Activated CD8-positive, alpha-beta T cell treated with anti-CD3 and anti-CD28 coated beads for 36 hours (primary cell): ENCODE measurements at places on chromosomes 7 and 10. TPM values are rescaled to one million over a fixed set of nuclear protein-coding genes. Genes with fewer than 3 reads are reported as not detected.

LRRC4 gene
- not detected for total RNA-seq

NPSR1 gene
- not detected for total RNA-seq

DNAJC12 gene
- total RNA-seq = 32.5 TPM

RPEL1 gene
- total RNA-seq = not detected

GRCh38 chr7:21617513-21617912, 74.7 kb downstream of the DNAH11 start:
- no peaks in the 10 kb centered on the region for H3K36me3 ChIP-seq
- DNase-seq = no peak
- H3K4me3 ChIP-seq = no peak overlapping the region
- H3K27ac ChIP-seq = no peak overlapping the region
- no peaks in the 10 kb centered on the region for H3K27me3 ChIP-seq
- no peaks in the 10 kb centered on the region for H3K4me1 ChIP-seq

- no peaks in the 10 kb centered on the region for H3K36me3 ChIP-seq
- H3K4me3 ChIP-seq = no peak overlapping the region
- DNase-seq = no peak
Measured at GRCh38 chr7:66697449-66698438, 42.8 kb upstream of the RABGEF1 start.

ZNF503 gene
- 0.25 TPM for total RNA-seq

- H3K27ac ChIP-seq = no peak overlapping the region
- H3K4me3 ChIP-seq = no peak overlapping the region
- DNase-seq = no peak
- peaks cover 10% of the 10 kb centered on the region for H3K4me1 ChIP-seq
- no peaks in the 10 kb centered on the region for H3K36me3 ChIP-seq
- peaks cover 71% of the 10 kb centered on the region for H3K27me3 ChIP-seq
Measured at GRCh38 chr10:11012421-11013295, 5.0 kb upstream of the CELF2 start.

DNA sequence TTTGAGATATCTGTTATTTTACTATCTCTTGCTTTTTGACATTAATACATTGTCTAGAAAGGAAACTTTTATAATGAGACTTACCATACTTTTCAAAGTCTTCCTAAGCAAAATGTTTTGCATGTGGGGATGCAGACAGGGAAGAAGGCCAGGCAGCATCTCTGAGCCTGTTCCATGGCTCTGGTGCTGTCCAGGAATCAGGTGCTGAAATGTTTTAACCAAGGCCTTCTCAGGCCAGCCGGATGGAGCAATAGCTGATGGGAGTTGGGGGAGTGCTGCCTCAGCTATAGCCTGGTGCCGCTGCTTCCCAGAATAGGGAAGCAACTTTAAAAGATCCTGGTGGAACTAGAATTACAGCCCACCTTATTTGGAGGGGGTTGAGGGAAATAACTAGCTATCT, 38.5 kb downstream of the CRTAC1 start:
- DNase-seq = no peak
- no peak overlapping the region for H3K27ac ChIP-seq
- H3K36me3 ChIP-seq = no peaks in the 10 kb centered on the region
- H3K27me3 ChIP-seq = peaks cover 11% of the 10 kb centered on the region
- H3K4me1 ChIP-seq = no peaks in the 10 kb centered on the region
- H3K4me3 ChIP-seq = no peak overlapping the region

ZNF804B gene
- total RNA-seq = not detected

DNA sequence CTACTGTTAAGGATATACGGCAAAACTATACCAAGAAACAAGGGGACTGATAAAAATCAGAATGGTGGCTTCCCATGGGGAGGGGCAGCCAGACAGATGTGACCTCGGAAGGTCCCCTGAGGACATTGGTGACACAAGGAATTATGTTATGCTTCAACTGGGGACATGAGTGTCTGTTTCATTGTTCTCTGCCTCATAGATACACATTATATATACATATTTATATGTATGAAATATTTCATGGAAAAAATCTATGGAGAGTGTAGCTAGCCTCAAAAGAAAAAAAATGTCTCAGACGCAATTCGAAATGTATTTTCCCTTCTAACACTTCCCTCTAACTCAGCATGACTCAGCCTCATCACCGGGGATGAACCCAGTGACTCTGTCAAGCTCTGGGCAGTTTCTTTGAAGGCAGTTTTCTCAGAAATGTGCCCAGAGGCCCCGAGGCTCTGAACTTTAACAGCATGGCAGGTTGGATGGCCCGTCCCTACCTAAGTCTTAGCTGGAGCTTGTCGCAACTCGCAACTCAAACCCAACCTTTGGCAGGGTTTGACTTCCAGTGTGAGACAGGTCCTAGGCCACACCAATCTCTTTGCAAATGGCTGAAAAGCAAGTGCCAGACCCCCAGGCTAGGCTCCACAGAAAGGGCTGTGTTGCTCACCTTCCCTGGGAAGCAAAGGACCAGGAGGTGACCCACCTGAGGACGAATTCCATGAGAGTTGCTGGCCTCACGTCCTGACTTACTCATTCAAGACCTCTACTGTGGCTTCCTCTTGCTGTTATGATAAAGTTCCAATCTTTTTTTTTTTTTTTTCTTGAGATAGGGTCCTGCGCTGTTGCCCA, 86.9 kb downstream of the CARD11 start:
- no peaks in the 10 kb centered on the region for H3K27me3 ChIP-seq
- peak overlapping the region; percentile 92 for H3K27ac ChIP-seq
- DNase-seq = peak; percentile 84
- H3K4me3 ChIP-seq = no peak overlapping the region

DNA sequence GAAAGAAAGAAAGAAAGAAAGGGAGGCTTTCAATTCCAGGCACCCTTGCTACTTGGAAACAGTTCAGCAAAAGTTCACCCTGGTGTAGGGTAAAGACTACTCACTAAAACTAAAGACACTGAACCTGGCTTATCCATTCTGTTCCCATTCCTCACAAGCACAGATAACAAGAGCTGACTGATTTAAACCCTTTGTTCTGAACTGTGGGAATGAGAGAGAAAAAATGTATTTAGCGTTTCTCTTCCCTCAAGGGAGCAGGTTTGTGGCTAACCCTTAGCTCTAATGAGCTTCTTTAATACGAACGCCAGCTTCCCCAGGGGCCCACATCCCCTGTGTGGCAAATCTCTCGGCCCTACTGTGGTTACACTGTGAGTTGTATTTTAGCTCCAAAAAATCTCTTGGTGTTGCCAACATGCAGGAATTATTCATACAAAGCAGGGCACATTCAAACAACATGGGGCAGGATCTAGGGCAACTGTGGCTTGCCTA, 23.3 kb downstream of the PRTFDC1 start:
- peaks cover 7% of the 10 kb centered on the region for H3K36me3 ChIP-seq
- no peak overlapping the region for H3K4me3 ChIP-seq
- H3K27ac ChIP-seq = no peak overlapping the region
- no peak for DNase-seq
- H3K27me3 ChIP-seq = no peaks in the 10 kb centered on the region

DNA sequence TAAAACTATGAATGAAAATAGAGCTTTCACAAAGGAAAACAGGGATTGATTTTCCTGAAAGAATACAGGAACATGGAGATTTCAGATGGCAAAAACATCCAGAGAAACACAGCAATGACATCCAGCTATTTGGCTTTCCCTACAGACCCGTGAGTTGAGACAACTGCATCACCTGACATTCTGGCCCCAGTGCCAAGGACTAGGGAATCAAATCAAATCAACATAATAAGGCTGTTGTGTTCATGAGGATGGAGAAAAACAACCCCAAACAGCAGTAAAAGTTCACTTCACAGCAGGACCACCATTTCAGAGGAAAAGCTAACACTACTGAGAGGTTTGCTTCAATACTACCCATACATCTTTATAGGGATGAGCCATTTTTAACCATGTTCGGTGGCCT, 25.5 kb downstream of the ETV1 start:
- H3K27me3 ChIP-seq = no peaks in the 10 kb centered on the region
- DNase-seq = no peak
- H3K4me1 ChIP-seq = no peaks in the 10 kb centered on the region
- H3K27ac ChIP-seq = no peak overlapping the region
- H3K36me3 ChIP-seq = no peaks in the 10 kb centered on the region

DNA sequence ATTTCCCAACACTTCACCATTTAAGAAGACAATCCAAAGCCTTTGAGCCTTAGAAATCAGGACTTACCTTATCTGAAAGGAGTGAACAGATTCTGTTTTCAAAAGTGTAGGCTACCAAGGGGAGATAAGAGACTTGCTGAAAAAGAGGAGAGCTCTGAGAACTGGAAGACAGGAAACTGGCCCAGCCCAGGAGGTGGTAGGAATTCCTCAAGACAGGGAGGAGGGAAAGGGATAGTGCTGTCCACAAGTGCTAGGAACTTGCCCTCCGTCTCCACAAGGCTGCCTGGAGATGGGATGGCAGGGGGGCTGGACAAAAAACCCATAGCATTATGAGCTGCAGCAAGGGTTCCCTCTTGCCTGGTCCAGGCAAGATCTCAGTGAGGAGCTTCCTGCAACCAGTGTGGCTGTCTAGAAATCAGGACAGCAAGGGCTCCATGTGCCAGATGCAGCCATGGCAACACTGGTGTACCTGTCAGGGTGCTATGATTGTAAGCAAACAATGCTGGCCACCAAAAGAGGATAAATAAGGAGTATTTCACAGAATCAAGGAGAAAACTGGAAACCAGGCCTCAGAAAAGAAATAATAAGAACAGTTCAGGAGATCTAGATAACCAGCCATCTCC, 22.7 kb upstream of the FRMD4A start:
- DNase-seq = no peak
- H3K27ac ChIP-seq = no peak overlapping the region
- no peaks in the 10 kb centered on the region for H3K4me1 ChIP-seq
- H3K36me3 ChIP-seq = no peaks in the 10 kb centered on the region
- H3K27me3 ChIP-seq = peaks cover 6% of the 10 kb centered on the region

ARHGEF35 gene
- 2.3 TPM for total RNA-seq

FRMD4A gene
- 2.8 TPM for total RNA-seq

CAV1 gene
- 0.74 TPM for total RNA-seq

IFIT3 gene
- 20.4 TPM for total RNA-seq

GRCh38 chr7:12389089-12389700, 14.5 kb downstream of the VWDE start:
- no peak overlapping the region for H3K4me3 ChIP-seq
- H3K27ac ChIP-seq = no peak overlapping the region
- H3K36me3 ChIP-seq = no peaks in the 10 kb centered on the region
- peak; percentile 62 for DNase-seq

- no peak overlapping the region for H3K4me3 ChIP-seq
- no peak for DNase-seq
- H3K27ac ChIP-seq = no peak overlapping the region
- H3K4me1 ChIP-seq = no peaks in the 10 kb centered on the region
- no peaks in the 10 kb centered on the region for H3K36me3 ChIP-seq
- no peaks in the 10 kb centered on the region for H3K27me3 ChIP-seq
Measured at GRCh38 chr10:115939101-115939854, 333.7 kb downstream of the GFRA1 start.

GRM8 gene
- not detected for total RNA-seq

LRRTM3 gene
- not detected for total RNA-seq

DNA sequence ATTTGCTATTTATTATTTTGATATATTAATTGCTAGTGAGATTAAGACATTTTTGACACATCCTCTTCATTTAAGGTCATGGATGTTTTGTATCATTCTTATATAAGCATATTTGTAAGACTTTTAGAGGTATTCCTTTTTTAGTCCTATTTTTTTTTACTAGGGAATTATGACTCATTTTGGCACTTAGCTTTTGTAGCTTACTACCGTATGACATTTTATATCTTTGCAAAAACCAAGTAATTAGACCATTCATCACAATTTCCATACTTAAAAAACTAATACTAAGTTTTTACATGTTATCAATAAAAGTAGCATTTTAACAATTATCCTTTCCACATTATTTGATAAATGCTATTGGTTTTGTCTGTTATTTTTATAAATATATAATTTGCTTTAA, 41.6 kb downstream of the BMPR1A start:
- no peak for DNase-seq
- no peaks in the 10 kb centered on the region for H3K27me3 ChIP-seq
- H3K4me3 ChIP-seq = no peak overlapping the region
- H3K36me3 ChIP-seq = no peaks in the 10 kb centered on the region
- H3K27ac ChIP-seq = no peak overlapping the region
- peaks cover 16% of the 10 kb centered on the region for H3K4me1 ChIP-seq

DNA sequence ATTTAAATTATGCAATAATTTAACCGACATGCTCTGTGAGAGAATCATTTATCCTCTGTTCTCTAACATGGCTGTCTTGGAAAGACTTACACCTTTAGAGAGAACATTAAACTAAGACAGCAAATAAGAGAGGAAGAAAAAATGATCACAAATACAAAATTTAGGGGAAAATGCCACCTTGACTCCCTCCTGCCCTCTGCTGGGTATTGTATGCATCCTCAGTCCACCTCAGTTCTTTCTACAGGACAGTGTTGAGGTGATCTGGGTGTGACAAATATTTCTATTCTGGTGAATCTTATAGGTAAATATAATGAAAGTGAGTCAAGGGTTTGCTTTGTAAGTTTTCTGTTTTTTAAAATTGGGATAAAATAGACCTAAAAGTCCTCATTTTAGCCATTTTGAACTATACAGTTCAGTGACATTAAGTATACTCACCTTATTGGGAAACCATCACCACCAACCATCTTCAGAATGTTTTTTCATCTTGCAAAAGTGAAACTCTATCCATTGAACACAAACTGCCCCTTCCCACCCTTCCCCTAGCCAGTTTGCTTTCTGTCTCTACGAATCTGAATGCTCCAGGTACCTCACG, 61.5 kb upstream of the ELMO1 start:
- H3K27me3 ChIP-seq = peaks cover 4% of the 10 kb centered on the region
- peak; percentile 45 for DNase-seq
- no peak overlapping the region for H3K27ac ChIP-seq

- no peak overlapping the region for H3K27ac ChIP-seq
- no peaks in the 10 kb centered on the region for H3K4me1 ChIP-seq
- no peak for DNase-seq
- no peaks in the 10 kb centered on the region for H3K36me3 ChIP-seq
- H3K27me3 ChIP-seq = peaks cover 10% of the 10 kb centered on the region
- H3K4me3 ChIP-seq = no peak overlapping the region
Measured at GRCh38 chr10:15606377-15606776, 113.3 kb downstream of the ITGA8 start.

- no peaks in the 10 kb centered on the region for H3K27me3 ChIP-seq
- peaks cover 19% of the 10 kb centered on the region for H3K4me1 ChIP-seq
- no peak overlapping the region for H3K4me3 ChIP-seq
- H3K27ac ChIP-seq = no peak overlapping the region
- peak; percentile 69 for DNase-seq
- H3K36me3 ChIP-seq = no peaks in the 10 kb centered on the region
Measured at GRCh38 chr10:74750848-74751274, 75.5 kb upstream of the KAT6B start.
